ENCODE measurements at places on chromosomes 11 and 22.

DNA sequence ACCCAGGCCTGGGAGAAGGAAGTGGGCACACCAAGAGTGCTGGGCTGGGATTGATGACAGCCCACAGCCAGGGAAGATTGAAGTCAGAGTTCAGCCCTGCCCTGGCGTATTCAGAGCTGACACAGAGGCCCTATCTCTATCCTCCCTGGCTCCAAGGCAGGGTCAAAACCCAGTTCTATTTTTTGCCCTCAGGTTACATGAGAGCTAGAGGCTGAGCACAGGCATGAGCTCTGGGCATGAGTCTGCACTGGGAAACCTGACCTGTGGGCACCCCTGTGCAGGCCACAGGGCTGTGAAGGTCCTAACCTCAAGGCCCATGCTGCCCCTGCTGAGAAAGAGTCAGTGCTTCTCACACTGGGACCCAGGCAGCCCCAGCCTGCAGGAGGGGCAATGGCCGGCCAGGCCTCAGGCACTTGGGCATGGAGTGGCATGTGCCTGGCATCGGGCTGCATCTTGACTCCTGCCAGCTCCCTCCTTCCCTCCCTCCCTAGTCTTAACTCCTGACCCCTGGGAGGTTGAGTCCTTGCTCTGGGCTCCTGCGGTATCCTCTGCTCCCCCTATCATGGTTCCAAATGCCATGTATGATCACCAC is 5.4 kb downstream of the SLC35E4 start:
- DNase-seq, result no peak

- no peak for DNase-seq
Measured at GRCh38 chr11:69167916-69168691, 12.4 kb downstream of the SMIM38 start.

DNA sequence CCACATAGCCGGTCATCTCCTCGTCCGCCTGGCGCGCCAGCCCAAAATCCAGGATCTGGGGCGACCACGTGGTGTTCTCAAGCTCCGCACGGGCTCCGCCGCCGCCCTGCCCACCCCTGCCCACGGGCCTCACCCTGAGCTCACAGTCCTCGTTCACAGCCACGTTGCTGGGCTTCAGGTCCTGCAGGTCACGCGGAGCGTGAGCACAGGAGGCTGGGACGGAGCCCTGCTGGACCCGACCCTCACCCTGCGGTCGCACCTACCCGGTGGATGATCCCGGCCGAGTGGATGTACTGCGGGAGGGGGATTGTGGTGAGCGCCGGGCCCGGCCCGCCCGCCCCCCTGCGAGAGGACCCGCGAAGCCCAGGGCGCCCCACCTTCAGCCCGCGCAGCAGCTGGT is 3.2 kb downstream of the MAPK11 start:
- DNase-seq, result no peak

- no peak for DNase-seq
Measured at GRCh38 chr11:1734641-1735081, 15.7 kb downstream of the IFITM10 start.

GRCh38 chr22:38871360-38872171 is 450 bp downstream of the CBX6 start:
- DNase-seq, result no peak

DNA sequence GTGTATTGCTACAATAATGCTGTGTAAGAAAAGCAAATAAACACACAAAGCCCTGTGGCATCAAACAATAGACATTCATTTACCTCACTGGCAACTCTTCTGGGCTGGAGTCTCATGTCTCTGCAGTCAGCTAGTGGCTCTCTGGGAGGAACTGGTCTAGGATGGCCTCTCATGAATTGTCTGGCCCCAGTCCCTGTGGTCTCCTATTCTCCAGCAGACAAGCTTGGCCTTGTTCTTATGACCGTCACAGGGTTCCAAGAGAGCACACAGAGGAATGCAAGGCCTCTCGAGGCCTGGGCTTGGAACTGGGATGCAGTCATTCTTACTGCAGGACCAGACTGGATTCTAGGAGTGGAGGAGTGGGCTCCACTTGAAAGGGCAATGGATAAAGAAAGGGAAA is 141.2 kb upstream of the NTM start:
- no peak for DNase-seq

DNA sequence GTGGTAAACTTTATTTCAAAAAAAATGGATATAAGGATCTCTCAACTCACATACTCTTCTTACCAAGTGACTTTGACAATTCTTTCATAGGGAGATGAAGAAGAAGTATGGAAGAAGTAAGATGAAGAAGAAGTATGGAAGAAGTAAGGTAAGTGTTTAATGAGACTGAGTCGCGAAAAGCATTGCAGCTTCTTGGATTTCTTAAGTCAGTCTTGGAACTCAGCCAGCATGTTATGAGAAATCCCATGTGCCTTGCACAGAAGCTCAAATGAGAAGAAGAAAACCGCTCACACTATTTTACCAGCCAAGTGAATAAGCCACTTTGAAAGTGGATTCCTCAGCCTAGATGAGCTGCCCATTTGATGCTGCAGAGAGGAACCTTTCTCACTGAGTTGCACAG is 332.0 kb upstream of the CCDC179 start:
- DNase-seq, result no peak

Data from HTR-8/SVneo (cell line).